ENCODE measurements at places on chromosomes 5 and 9. TPM values are rescaled to one million over a fixed set of nuclear protein-coding genes. Genes with fewer than 3 reads are reported as not detected.

- DNase-seq: peak; percentile 22
Observed at GRCh38 chr5:175206669-175207068, 237.3 kb downstream of the DRD1 start.

The GABRA6 gene
- total RNA-seq: not detected

The CYLC2 gene
- not detected for total RNA-seq

DNA sequence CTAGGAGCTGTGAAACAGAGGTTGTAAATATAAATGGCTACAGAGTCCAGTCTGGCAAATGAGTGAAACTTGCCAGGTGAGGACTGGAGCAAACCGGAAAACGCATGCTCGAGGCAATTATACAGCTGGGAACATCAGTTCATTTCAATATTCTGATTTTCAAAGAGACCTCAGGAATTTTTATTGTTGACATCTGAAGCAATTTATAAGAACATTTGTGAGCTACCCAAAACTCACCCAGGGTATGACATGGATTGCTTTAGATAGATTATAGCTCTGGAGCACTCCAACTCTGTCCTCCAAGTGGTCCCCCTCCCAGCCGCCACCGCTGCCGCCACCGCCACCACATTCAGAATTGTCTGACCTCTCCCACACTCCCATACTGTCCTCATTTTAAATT lies 84.6 kb upstream of the GRAMD2B start:
- DNase-seq: no peak

DNA sequence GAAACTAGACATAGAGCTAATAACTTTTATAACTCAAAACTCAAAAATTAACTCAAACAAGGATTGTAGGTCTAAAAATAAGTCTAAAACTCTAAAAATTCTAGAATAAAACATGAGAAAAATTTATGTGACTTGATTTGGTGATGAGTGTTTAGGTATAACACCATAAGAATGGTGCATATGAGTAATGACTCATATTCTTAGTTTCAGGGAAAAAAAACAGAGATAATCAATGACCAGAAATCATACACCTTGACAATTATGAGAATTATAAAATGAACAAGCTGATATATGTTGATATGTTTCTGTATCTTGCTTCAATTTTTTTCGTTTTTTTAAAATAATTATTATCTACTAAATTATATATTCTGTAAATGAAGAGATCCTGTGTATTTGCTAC lies 541.2 kb downstream of the PTPRD start:
- no peak for DNase-seq

The SIGMAR1 gene
- 119 TPM for total RNA-seq

GRCh38 chr5:139141446-139142204 lies 56.5 kb downstream of the SIL1 start:
- no peak for DNase-seq

The AMBP gene
- not detected for total RNA-seq

DNA sequence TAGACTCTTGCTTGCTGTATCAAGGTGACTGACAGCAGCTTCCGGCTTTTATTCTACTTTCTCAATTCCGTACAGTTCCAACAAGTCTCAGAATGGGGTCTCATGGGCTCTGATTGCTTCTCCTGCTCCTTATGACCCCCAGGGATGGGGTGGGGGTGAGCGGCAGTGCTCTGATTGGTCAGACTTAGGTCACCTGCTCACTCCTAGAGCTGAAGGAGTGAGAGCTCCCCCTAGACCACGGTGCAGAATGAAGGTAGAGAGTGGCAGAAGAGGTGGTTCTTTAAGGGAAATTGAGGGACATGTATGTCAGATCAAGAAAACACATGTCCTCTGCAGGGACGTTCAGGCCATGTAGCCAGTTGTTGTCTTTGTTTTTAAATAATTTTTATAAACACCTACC lies 115.2 kb downstream of the C9orf152 start:
- no peak for DNase-seq

DNA sequence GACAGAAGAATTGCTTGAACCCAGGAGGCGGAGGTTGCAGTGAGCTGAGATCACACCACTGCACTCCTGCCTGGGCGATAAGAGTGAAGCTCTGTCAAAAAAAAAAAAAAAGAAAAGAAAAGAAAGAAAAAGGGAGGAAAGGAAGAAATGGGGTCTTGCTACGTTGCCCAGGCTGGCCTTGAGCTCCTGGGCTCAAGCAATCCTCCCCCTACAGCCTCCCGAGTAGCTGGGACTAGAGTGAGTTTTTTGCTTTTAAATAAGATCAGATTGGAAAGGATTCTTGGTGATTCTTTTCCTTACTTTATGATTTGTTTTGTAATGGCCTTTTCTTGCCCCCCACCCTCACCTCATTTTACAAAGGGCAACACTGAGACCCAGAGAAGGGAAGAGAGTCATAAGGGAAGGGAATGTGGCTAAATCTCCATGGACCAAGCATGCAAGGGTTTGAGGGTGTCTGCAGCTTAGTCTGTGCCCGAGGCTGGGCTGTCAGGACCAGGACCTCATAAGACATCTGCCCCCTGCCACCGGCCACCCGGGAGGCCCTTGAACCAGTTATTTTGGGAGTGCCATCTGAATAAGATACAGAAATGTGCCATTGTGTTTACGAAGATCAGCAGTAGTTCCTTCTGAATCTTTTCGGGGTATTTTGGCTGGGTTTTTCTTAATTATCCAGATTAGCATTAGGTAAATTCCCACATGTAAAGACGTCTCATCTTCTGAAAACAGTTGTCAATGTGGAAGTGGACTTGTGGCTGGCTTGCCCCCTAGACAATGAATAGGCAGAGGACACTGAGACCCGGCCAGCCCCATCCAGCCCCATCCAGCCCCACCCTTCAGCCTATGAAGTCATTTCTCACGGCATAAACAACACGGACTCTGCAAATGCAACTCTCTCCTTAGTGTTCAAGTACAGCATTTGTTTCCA lies 44.5 kb upstream of the GRHPR start:
- no peak for DNase-seq

The BASP1 gene
- 1.7 TPM for total RNA-seq

- DNase-seq: no peak
Observed at GRCh38 chr9:20358207-20358606, 264.1 kb downstream of the MLLT3 start.

DNA sequence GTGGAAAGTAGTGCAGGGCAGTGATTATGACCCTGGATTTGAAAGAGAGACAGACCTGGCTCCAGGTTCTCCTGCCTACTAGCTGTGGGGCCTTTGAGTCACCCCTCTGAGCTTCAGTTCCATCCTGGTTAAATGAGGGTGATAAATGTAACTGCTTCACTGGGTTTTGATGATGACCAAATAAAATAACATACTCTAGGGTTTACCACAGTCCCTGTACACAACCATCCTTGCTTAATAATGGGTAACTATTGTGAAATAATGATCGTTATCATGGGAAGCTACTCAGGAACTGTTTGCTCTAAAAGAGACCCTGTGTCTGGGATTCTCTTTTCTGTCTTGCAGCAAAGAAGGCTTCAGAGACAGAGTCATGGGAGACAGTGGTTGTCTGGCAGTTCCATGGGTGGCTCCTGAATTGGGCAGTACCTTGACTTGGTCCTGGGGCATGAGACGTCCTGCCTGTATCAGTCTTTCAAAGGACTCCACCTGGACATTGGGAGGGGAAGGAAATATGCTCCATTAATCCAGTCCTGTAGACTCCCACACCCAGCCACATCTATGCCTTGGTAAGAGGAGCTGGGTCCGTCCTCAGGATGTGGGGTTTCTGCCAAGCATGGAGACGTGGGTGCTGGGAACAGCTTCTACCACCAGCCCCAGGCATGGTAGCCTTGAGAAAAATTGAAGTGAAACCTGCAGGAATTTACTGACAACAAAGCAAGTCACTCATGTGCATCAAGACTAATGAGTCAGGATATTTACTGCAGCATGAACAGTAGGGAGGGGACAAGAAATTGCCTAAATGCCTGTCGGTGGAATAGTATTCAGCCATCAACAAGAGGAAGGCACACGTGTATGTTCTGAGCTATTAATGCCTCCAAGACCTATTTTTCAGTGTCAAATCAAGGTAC lies 23.4 kb downstream of the AKNA start:
- DNase-seq: peak; percentile 10

The LPAR1 gene
- not detected for total RNA-seq

DNA sequence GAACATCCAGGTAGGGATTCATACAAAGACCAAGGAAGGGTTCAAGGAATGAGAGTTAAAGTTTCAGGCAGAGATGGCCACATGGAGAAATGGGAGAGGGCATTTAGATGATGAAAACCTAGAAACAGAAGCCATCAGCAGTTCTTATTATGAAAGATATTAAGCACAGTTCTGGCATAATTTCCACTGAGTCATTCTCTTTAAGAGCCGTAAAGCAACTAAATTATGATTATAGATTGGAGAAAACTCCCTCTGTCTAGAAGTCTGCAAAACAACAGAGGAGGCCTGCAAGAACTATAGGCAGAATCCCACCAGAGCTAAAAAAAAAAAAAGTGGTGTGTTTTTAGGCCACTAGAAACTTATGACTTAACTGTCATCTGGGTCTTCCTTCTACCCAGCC lies 157.1 kb upstream of the MPDZ start:
- DNase-seq: no peak

The SPINK1 gene
- total RNA-seq: 12.1 TPM

The DBH gene
- total RNA-seq: not detected

Measured in SK-MEL-5 (cell line).